ENCODE measurements at places on chromosomes 1 and 21. TPM values are rescaled to one million over a fixed set of nuclear protein-coding genes. Genes with fewer than 3 reads are reported as not detected.
A peak's percentile ranks its signal among the peaks of the same experiment; 100 is the strongest.

KRTAP7-1 gene
- total RNA-seq: not detected

DNA sequence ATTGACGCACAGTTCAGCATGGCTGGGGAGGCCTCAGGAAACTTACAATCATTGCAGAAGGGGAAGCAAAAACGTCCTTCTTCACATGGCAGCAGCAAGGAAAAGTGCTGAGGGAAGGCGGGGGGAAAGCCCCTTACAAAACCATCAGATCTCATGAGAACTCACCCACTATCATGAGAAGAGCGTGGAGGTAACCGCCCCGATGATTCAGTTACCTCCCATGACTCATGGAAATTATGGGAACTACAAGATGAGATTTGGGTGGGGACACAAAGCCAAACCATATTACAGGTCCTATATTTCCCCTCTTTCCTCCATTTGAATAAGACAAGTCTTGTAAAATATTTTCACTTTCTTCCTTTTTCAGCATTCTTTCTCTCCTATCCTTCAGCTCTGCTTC lies 7.7 kb upstream of the TTLL7 start:
- no peaks in the 10 kb centered on the region for H3K4me1 ChIP-seq
- H3K27ac ChIP-seq: no peak overlapping the region
- DNase-seq: no peak

DNA sequence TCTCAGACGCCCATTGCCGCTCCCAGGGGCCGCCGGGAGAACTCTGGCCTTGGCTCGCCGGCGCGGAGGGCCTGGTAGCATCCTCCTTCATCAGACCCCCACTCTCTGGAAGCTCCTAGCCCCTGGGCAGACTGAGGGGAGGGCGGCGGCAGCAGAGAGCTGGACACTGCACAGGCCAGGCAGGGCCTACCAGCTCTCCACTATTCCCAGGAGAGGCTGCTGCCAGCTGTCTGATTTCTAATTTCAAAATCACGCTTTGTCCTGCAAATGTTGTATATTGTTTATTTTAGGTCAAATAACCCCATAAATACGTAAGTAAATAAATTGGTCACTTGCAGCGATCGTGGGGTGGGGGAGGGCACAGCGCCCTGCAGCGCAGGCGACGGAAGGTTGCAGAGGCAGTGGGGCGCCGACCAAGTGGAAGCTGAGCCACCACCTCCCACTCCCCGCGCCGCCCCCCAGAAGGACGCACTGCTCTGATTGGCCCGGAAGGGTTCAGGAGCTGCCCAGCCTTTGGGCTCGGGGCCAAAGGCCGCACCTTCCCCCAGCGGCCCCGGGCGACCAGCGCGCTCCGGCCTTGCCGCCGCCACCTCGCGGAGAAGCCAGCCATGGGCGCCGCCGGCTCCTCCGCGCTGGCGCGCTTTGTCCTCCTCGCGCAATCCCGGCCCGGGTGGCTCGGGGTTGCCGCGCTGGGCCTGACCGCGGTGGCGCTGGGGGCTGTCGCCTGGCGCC lies at the start of gene MTARC1:
Gene MTARC1 (plus strand): TSS at position 577 of the 732 bp plus-strand sequence. CDS start 32 bp downstream, at position 609.
- peaks cover 20% of the 10 kb centered on the region for H3K4me1 ChIP-seq
- H3K4me3 ChIP-seq: peak within 1 kb of the TSS; percentile 60
- peak within 1 kb of the TSS; percentile 34 for H3K27ac ChIP-seq
- DNase-seq: no peak
- H3K36me3 ChIP-seq: no peaks in the 10 kb centered on the region

DNA sequence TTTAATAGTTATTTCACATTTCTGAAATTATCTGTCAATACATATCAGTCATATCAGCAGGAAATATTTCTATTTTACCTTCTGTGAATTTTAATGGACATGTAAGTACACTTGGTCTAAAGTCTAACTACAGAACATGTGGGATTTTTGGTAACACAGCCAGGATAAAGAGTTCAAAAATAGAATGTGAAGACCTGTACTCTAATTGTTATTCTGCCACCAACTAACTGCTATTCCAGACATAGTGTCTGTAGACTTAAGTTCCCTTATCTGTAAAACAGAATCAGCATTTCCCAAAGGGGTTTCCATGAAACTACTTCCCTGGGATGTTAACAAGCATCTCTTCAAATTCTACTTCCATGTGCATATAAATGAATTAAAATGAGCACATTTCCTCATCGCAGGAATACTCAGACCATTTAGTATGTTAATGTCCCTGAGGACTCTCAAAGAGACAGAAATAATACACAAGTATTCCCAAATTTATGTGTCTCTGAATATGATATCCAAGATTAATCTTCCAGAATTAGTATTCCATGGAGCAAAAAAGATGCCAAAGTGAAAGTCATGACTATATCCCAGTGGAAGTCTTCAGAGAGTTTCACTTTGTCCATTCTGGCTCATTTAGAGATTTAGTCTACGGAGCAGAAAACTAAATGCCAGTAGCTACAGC lies 325.6 kb downstream of the NEGR1 start:
- H3K4me3 ChIP-seq: no peak overlapping the region
- no peaks in the 10 kb centered on the region for H3K36me3 ChIP-seq

Measured in vagina (tissue), 2 donors.